Right lobe of liver (tissue), 6 donors: ENCODE measurements at places on chromosomes 16 and 17.
A peak's percentile ranks its signal among the peaks of the same experiment; 100 is the strongest.

GRCh38 chr16:67773569-67774456 is 32.5 kb downstream of the RANBP10 start:
- DNase-seq, result peak; percentile 65

GRCh38 chr17:74305865-74306654 is 20.0 kb upstream of the KIF19 start:
- no peak for DNase-seq

- DNase-seq, result no peak
Observed at GRCh38 chr17:53119773-53120172, 703.0 kb upstream of the KIF2B start.

DNA sequence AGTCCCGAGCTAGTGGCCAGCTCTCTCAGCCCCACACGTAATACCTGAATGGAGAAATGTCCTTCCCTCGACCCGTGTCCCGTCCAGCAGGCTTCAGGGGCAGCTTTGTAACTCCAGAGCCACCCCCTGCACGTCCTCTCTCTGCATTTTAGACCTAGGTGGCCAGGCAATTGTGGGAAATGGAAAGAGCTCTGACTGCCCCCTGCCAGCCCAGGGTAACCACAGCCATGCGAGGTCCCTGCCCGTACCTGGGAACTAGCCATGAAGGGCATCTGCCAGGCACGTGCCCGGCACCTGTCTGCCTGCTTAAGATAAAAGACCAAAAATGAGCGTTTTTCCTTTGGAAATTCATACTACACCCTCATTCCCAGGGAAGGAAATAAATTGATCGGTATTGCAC is 9.2 kb downstream of the MAPK8IP3 start:
- DNase-seq, result no peak

- no peak for DNase-seq
Observed at GRCh38 chr16:85606904-85607303, 6.2 kb upstream of the GSE1 start.
